Subcutaneous adipose tissue (tissue), 4 donors: ENCODE measurements at places on chromosomes 6 and 20. TPM values are rescaled to one million over a fixed set of nuclear protein-coding genes. Genes with fewer than 3 reads are reported as not detected.

HLA-DOB gene
- total RNA-seq: not detected

PPP1R14C gene
- total RNA-seq: not detected

RIMS4 gene
- not detected for total RNA-seq

CABLES2 gene
- 1.6 TPM for total RNA-seq

SPAG4 gene
- total RNA-seq: 1.7 TPM

TRIM10 gene
- total RNA-seq: not detected

CGA gene
- total RNA-seq: not detected

PLA2G7 gene
- 4.8 TPM for total RNA-seq
